Regular cardiac myocyte (primary cell): ENCODE measurements at places on chromosomes 13 and 19. TPM values are rescaled to one million over a fixed set of nuclear protein-coding genes. Genes with fewer than 3 reads are reported as not detected.

Gene BRSK1
- 3.9 and 6.7 TPM in 2 replicates for total RNA-seq

Gene CD79A
- total RNA-seq = 0.19 TPM in 1 of 2 replicates, not detected in the other

Gene STOML3
- not detected in 2 replicates for total RNA-seq

Gene VSIG10L
- 0.38 and 0.85 TPM in 2 replicates for total RNA-seq

Gene ZNF626
- total RNA-seq = 19.7 and 24.5 TPM in 2 replicates

Gene ZNF69
- 10.0 and 12.1 TPM in 2 replicates for total RNA-seq

Gene CIC
- 14.2 and 17.2 TPM in 2 replicates for total RNA-seq

Gene TNFSF13B
- 2.3 and 6.2 TPM in 2 replicates for total RNA-seq

Gene SLC25A41
- total RNA-seq = not detected in 2 replicates
